ENCODE measurements at places on chromosomes 11 and 22. TPM values are rescaled to one million over a fixed set of nuclear protein-coding genes. Genes with fewer than 3 reads are reported as not detected.

Gene CHST1
- 3.8 TPM for total RNA-seq

Gene GAL3ST3
- total RNA-seq, result 21.1 TPM

- no peak for DNase-seq
Observed at GRCh38 chr11:87431392-87431791, 393.7 kb downstream of the TMEM135 start.

DNA sequence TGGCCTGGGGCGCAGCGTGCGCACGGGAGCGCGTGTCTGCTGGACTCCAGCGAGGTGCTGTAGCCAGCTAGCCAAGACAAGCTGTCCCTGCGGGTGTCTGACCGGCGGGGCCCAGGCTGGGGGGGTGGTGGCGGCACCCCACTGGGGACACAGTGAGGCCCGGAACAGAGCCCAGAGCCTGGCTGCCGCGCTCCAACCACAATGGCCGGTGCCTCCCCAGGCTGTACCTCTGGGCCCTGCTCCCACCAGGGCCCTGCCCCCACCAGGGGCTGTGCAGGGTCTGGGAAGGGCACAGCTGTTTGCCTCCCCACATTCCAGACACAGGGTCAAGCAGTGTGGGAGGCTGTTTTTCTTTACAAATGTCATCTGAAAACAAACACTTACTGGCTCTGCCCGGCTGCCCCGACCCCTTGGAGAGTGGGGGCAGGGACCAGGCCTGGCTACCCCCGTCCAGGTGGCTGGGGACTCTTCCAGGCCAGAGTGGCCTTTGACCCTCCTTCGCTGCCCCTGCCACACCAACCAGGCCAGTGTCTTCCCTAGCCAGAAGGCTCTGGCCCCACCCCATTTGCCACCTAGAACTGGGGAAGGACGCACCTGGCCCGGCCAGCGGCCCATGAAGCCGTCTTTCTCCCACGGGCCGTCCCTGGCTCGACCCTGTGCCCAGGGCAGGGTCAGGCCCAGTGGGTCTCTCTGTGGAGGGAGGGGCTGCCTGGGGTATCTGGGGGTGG, 14.6 kb downstream of the H19 start:
- DNase-seq, result no peak

DNA sequence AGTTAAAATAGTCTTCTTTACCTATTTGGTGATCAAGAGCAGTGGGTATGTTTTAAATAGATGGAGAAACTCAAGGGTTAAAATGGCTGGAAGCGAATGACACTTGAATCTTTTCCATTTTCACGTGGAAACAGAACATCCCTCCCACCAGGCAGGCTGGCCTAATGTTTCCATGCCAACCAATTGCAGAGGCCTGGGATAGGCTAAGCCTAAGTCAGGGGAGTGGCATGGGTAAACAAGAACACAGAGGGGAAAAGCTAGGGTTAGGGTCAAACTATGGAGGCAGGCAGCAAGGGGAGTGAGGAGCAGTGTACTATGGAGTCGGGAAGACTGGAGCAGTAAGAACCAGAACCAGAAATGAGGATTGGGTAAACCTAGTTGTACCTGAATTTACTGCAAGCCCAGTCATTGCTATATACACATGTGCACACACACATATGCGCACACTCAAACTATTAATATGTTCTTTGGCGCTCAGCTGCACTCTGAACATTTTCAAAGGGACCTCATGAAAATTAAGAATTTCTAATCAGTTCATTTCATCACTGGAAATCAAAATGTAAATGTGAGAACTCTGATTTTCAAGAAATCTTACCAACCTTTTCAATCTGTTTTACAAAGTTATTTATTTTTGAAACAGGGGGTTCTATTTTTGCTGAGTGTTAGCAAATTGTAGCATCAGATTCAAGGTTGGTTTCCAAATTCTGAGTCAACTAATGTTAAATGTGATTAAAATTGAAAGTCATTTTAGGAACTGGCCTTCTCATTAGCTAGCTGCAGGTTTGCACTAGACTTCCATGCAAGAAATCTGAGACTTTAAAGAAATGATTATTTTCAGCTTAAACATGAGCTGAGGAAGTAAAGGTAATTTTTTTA, 327.0 kb upstream of the CCDC90B start:
- DNase-seq, result no peak

DNA sequence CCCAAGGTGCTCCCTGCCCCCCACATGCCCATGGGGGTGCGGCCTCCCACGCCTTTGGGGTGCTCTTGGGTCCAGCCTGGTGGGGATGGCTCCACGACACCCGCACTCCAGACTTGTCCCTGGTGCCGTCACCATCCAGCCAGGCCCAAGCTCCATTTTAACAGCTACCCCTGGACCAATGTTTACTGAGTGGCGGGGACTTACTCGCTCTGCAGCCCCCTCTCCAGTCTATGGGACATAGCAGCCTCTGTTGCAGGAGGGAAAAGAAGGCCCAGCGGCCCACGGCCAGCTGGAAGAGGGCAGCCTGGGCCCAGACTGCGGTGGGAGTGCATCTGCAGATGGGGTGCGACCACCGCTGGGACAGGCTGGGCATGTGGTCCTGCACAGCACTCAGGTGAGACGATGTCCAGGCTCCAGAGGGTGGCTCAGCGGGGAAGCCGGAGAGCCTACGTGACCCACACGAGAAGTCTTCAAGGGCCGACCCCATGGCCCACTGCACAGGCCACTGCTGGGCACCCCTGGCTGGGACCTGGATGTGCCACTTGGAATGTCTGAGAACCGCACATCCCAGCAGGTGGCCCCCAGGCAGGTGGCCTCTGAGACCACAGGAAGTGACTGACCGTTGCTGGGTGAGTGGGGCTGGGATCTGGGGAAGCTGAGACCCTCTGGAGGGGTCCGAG, 18.1 kb downstream of the IL17REL start:
- no peak for DNase-seq

Data from H1 (cell line).